ENCODE measurements at places on chromosomes 5 and 9.

- no peak for DNase-seq
Observed at GRCh38 chr5:170619869-170620268, 116.0 kb downstream of the KCNIP1 start.

DNA sequence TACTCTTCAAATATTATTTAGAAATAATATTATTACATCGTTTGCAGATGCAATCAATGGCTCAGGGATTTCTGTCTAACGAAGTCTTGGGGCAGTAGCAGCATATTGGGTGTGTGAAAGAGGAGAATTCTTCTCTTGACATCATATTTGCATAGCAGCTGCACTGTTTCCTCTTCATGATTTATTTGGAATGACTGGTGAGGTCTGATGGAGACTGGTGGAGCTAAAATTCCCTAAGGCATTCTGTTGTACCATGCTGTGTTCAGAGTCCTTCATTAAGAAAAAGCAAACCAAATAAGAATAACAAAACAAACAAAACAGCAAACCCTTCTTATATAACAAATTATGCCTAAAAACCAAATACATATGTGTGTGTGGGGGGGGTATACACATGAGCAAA lies 177.6 kb downstream of the DIRAS2 start:
- DNase-seq, result no peak

GRCh38 chr5:74629326-74629725 lies 11.2 kb downstream of the ENC1 start:
- no peak for DNase-seq

DNA sequence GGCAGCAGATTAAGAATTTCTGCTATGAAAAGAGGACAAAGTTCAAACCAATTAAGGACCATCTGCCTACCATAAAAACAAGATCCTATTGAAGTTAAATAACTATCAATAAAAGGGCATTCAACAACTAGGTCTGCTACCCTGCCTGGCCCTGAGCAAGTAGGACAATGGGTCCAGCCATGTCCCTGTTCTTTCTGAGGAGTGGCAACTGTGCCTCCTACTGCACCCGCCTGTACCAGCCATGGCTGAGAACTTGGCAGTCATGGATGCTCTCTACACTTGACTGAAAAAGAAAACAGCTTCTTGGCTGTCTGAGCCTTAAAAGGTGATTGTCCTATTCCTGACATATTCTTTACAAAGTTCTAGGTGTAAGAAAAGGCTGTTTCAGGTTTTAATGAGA lies 652.4 kb downstream of the PDE4D start:
- no peak for DNase-seq

GRCh38 chr9:83047839-83048775 lies 14.8 kb downstream of the RASEF start:
- no peak for DNase-seq

DNA sequence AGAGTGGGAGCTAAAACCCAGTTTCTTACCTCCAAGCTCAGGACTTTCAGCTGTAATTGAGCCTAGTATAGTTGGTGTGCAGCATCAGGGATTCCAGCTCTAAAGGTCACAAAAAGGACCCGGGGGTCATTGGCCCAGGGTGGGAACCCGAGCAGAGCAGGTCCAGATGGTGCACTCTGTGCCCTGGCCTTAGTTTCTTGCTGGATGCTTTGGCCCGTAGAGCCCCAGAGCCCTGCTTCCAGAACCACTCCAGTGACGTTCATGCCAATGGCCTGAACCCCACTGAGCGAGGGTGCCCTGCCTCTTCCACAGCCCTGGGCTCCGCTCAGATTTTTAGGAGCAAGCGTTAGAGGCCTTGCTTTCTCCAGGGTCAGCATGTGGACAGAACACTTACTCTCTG lies 8.2 kb downstream of the SLC22A5 start:
- DNase-seq, result no peak

Measured in NCI-H748 treated with DMSO at 0.1 percent for 48 hours (cell line).